ENCODE measurements at places on chromosomes 5 and 9.

DNA sequence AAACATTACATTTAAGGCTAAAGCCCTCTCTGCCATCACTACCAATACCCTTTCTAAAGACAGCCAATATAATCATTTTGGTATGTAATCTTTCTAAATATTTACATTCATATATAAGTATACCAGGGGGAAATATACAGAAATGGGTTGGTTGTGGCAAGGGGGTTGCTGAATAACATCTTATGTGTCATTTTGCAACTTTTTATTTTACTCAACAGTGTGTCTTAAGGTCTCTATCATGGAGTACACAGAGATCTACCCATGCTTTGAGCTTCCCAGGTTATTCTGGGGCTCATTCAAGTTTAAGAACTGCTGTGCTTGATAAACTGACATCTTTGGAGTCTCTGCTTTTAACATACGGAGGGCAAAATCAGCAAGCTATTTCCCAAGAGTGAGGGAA lies 7.4 kb upstream of the FAT2 start:
- no peak for DNase-seq

GRCh38 chr9:2066312-2067273 lies 51.4 kb downstream of the SMARCA2 start:
- DNase-seq, result no peak

- no peak for DNase-seq
Measured at GRCh38 chr9:135374591-135374990, 105.0 kb upstream of the PPP1R26 start.

DNA sequence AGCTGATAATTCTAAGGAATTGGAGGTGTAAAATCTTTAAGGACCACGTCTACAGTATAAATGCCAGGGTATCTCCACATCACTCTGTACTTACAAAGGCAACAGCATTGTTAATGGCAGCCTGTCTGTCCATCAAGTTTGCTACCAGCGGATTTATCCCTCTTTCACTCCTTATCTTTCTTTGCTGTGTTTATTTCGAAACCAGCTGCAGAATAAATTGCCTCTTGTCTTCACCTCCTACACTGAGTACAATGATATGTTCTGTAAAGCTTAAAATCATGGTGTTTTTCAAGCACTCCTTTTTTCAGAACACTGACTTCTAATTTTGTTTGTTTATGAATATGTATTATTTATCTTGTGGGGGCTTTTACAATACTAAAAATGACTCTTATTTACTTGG lies 1088.1 kb downstream of the NR2F1-AS1 start:
- no peak for DNase-seq

GRCh38 chr9:89518466-89519365 lies 20.8 kb upstream of the SEMA4D start:
- no peak for DNase-seq

DNA sequence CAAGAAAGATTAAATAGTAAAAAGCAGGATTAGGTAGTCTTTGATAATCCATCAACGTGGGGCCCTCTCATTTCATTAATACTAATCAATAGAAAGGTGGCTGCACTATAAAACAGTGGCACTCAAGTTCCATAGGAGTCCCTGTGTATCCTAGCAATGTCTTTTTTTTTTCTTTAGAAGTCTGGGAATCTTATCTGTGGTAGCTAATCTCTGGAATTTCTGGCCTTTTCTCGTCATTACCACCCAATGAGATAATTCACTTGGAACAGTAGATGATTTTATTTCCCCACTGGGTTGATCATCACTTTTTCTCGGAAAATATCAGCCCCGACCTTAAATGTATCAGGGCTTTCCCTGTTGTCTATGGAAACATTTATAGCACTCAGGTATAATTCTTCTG lies 86.8 kb upstream of the CDH6 start:
- DNase-seq, result no peak

- DNase-seq, result peak; percentile 75
Measured at GRCh38 chr5:139787568-139788293, 7.9 kb upstream of the PSD2 start.

GRCh38 chr5:151141535-151141934 lies 16.0 kb downstream of the ANXA6 start:
- DNase-seq, result peak; percentile 54

GRCh38 chr9:115883467-115884329 lies 269.9 kb upstream of the PAPPA start:
- DNase-seq, result no peak

- no peak for DNase-seq
Measured at GRCh38 chr5:146919304-146919703, 40.7 kb upstream of the PPP2R2B start.

DNA sequence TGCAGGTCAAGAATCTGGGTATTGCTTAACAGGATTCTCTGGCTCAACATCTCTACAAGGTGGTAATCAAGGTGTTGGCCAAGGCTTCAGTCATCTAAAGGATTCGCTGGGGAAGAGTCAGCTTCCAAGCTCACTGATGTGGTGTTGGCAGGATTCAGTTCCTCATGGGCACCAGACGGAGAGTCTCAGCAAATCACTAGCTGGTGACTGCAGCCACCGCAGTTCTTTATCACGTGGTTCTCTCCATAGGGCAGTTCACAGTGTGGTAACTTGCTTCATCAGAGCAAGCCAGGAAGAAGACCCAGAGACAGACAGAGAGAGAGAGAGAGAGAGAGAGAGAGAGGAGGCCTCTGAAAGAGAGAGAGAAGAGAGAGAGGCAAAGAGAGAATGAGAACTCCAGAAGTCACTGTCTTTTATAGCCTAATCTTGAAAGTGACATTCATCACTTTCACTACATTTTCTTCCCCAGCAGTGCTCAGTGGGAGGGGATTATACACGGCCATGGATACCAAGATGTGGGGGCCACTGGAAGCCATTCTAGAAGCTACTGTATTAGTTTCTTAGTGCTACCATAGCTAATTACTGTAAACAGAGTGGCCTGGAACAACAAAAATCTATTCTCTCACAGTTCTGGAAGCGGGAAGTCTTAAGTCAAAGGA lies 109.2 kb upstream of the SMIM23 start:
- DNase-seq, result no peak

GRCh38 chr5:116766470-116766947 lies 191.9 kb upstream of the SEMA6A start:
- DNase-seq, result no peak

GRCh38 chr5:169971780-169972179 lies 8.5 kb downstream of the INSYN2B start:
- no peak for DNase-seq

- DNase-seq, result no peak
Measured at GRCh38 chr9:89808076-89808755, 203.4 kb downstream of the GADD45G start.

DNA sequence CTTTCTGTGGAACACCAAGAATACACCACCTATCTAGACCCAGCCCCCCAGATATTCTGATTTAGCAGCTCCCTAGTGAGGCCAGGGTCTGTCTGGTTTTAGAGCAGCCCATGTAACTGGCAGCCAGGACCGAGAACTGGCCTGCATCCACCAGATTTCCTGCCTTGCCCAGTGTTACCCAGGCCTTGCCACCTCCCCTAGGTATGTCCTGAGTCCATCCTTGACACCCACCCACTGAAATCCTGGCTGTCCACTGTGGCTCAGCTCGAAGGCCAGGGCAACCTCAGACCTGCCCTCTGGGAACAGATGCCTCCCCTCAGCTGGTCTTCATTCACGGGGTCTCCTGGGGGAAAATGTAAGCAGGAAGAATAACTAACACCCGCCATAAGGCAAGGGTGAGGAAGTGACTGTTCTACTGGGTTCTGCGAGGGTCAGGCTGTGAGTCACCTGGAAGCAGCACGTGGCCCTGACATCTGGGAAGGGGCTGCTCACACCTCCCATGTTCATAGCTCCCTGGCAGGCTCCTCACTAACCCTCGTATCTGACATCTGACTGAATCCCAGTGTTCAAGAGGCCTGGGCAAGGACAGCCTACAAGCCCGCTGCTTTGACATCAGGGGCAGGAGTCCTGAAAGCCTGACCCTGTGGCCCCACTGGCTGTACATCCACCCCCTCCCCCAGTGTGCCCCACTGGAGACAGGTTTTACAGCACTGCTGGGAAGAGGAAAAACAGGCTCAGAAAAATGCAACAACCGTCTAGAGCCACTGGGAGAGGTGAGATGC lies 72.7 kb downstream of the SEMA4D start:
- DNase-seq, result no peak

DNA sequence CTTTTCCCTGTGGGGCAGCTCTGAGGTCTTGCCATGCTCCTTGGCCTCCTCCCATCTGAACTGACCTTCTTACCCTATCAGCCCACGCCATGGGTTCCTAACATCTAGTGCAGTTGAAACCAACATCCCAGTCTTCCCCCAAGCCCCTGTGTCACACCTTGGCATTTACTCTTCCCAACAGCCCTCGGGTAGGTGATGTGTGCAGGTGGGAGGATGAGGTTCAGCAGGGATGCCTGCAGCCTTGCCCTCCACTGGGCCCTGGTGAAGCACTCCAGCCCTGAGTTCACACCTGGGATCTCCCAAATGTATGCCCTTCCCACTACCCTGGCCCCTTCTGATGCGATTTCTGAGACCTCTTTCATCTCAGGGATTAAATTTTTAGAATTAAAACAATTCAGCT lies 15.5 kb downstream of the IRX2 start:
- no peak for DNase-seq

- no peak for DNase-seq
Measured at GRCh38 chr9:19180991-19181390, 49.5 kb upstream of the DENND4C start.

GRCh38 chr9:68683433-68683832 lies 21.6 kb upstream of the PIP5K1B start:
- no peak for DNase-seq

- no peak for DNase-seq
Measured at GRCh38 chr5:955886-956761, 52.5 kb upstream of the NKD2 start.

GRCh38 chr5:1334831-1335539 lies 9.9 kb downstream of the CLPTM1L start:
- no peak for DNase-seq

GRCh38 chr5:151156507-151157420 lies 815 bp downstream of the ANXA6 start:
- DNase-seq, result no peak

DNA sequence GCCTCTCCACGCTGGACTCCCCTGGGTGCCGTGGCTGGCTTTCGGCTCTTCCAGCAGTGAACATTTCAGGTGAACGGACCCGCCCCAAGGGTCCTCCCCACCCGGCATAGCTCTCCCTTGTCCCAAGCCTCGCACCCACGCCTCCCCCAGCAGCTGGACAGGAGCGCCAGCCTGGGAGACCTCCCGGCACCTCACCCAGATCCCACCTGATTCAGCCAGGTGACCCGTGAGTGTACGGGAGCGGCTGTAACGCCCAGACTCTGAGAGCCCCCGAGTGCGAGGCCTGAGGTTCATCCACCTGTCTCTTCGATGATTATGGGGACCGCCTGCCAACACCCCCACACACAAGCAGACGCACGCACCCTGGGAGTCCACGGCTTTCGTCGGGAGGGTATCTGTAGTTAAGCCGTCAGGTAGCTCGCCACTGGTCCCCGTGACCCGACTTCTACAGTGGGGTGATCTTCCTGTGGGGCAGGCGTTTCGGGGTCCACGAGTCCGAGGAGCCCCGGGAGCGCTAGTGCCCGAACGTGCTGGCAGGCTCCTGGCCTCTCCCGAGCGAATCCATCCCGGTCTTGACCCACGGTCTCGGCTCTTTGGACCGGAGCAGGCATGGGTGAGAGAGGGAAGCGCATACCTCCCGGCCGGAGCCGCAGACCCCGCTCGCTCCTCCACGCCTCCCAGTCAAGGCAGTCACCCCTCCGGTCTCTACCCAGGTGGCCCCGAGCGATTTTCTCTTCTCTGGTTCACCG lies 14.9 kb downstream of the TRIM7 start:
- no peak for DNase-seq

GRCh38 chr5:145568581-145568980 lies 266.6 kb downstream of the PRELID2 start:
- DNase-seq, result no peak

DNA sequence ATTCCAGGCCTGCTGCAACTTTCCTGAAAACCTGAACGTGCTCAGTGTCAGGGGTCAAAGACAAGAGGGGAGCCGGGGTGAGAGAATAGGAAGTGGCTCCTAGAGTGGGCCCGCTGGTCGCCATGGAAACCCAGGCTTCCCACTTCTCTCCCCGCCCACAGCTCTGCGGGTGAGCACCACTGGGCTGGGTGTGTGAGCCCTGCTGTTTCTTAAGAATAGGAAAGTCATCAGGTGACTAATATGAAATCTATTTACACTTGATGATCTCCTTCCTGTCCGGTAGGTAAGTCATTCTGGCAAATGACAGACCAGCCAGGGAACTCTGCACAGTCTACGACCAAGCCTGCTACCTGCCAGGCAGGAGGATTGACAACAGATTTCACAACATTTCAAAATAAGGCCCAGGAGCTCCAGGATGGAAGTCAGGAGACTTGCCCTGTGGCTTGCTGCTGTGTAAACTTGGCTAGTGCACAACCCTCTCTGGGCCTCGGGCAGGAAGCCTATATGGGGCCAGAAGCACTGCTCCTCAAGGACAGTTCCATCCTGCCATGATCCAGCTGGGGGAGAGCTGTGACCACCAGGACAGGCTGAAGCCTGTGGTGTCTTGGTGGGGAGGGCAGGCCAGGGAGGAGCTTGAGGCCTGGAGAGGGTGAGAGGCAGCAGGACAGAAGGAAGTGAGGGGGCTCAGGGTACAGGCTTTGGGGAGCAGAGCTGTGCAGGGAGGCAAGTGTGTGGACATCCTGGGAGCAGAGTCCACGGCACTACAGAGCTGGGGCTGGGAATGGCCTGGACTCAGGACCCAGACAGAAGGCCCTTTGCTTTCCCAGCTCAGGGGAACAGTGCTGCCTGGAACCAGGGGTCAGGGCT lies 60.6 kb downstream of the SHB start:
- peak; percentile 7 for DNase-seq

DNA sequence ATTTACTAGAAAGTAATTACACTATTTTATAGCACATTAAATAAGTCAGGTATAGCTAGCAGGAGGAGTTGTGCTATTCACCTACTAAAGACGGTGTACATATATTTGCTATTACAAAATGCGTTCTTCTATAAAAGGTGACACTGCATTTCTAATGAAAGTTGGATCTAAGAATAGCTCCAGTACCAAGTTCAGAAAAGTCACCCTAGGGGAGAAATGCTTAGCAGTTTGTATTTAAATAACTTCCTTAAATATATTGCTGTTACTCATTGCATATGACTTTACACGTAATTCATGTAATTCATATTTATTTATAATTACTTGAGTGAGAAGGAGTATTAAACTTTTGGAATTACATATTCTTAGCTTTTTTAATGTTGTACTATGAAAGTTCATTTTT lies 7.0 kb upstream of the SUB1 start:
- no peak for DNase-seq

All from stimulated activated CD4-positive, alpha-beta T cell treated with anti-CD3 and anti-CD28 coated beads, Interleukin-12 subunit alpha, Interleukin-12 subunit beta, amount 100 ng/mL, for 24 hours (primary cell).